ENCODE measurements at places on chromosomes 11 and 22. TPM values are rescaled to one million over a fixed set of nuclear protein-coding genes. Genes with fewer than 3 reads are reported as not detected.

DNA sequence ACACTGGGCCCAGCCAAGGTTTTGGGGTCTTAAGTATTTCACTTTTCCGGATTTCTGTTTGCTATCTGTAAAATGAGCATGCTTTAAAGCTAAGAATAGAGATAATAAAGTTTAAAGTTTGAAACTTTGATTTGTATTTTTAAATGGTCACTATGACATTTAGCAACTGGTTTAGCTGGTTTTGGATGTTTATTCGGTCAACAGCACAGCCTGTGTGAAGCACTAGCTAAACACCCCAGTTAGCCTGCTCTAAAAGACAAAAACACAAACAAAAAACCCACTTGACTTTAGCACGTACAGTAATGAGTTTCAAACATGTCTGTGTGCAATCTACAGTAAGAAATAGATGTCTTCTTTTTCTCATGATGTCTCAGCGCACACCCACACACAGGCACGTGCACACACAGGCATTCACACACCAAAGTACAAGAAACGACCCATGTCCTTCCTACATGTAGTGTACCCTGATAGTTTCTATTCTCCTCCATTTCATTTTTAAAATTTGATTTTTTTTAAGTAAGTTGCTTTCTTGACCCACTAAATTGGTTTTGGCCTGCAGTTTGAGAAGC, 29.4 kb downstream of the SLC1A2 start:
- H3K36me3 ChIP-seq, result no peaks in the 10 kb centered on the region
- H3K4me3 ChIP-seq, result no peak overlapping the region
- DNase-seq, result no peak
- no peaks in the 10 kb centered on the region for H3K27me3 ChIP-seq
- no peaks in the 10 kb centered on the region for H3K4me1 ChIP-seq

- H3K4me3 ChIP-seq, result no peak overlapping the region
- peak; percentile 63 for DNase-seq
- peak overlapping the region; percentile 8 for H3K27ac ChIP-seq
- H3K4me1 ChIP-seq, result no peaks in the 10 kb centered on the region
These were observed 46.7 kb upstream of the PARVA start for GRCh38 chr11:12330485-12331231.

DNA sequence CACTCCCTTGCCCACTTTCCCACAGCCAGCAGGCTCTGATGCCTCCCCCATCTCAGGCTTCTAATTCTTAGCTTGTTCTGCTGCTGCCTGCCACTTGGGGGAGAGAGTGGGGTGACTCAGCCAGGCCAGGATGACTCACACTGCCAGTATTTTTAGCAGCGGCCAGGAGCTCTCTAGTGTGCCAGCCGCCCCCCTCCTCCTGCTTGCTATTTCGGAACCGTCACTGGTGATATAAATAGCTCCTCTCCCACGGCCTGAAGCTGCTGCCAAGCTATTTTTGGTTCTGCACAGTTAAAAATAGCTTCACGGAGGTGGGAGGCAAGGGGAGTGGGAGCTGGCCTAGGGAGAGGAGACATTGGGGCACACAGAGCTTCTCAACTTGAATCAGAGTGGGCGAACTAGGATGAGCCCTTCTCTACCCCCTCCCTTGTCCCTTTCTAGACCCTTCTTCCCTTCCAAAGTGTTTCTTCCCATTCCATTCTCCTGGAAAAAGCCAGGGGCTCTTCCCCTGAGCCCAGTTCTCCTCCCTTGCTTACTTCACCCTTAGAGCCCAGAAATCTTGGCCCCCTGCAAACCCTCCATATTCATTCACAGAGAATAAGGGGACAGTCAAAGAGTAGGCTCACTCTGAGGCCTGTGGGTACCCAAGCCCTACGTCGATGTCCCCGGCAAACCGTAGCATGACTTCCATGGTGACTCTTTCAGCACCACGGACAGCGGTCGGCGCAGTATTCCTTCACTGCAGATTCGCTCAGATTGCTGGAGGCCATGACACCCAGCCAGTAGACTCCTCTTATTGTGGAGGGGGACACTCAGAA, 2.5 kb upstream of the NPAS4 start:
- H3K4me1 ChIP-seq, result peaks cover 4% of the 10 kb centered on the region
- H3K27ac ChIP-seq, result no peak overlapping the region
- H3K27me3 ChIP-seq, result peaks cover 43% of the 10 kb centered on the region
- H3K4me3 ChIP-seq, result no peak overlapping the region
- DNase-seq, result peak; percentile 96

Gene XRRA1
- 7.2 TPM for total RNA-seq

GRCh38 chr11:2837651-2838050, 47.9 kb downstream of the CDKN1C start:
- H3K4me1 ChIP-seq, result no peaks in the 10 kb centered on the region
- no peak overlapping the region for H3K4me3 ChIP-seq
- DNase-seq, result no peak
- no peaks in the 10 kb centered on the region for H3K36me3 ChIP-seq
- H3K27me3 ChIP-seq, result no peaks in the 10 kb centered on the region
- H3K27ac ChIP-seq, result no peak overlapping the region

GRCh38 chr11:35290876-35291275, 128.5 kb downstream of the SLC1A2 start:
- DNase-seq, result no peak
- no peaks in the 10 kb centered on the region for H3K36me3 ChIP-seq
- no peak overlapping the region for H3K27ac ChIP-seq
- H3K4me1 ChIP-seq, result no peaks in the 10 kb centered on the region
- no peak overlapping the region for H3K4me3 ChIP-seq

DNA sequence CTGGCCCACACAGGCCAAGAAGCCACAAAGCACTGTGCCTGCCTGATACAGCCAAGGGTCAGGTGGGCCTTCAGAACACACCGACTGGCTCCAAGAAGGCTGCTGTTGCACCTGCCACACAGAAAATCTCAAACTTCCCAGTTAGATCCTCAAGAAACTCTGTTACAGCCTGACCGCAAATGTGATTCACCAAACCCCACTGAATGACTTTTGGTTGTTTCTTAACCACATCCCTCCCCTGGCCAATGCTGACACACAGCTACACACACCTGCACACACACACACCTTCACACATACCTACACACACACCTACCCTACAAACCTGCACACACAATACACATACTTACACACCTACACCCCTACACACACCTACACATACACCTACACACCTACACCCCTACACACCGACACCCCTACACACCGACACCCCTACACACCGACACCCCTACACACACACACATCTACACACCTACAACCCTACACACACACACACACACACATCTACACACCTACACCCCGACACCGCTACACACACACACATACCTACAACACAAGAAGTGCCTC, 31.5 kb downstream of the CDKN1C start:
- no peak overlapping the region for H3K27ac ChIP-seq
- no peaks in the 10 kb centered on the region for H3K4me1 ChIP-seq
- H3K4me3 ChIP-seq, result no peak overlapping the region
- no peaks in the 10 kb centered on the region for H3K36me3 ChIP-seq

Gene LGR4
- total RNA-seq, result 73.7 TPM

DNA sequence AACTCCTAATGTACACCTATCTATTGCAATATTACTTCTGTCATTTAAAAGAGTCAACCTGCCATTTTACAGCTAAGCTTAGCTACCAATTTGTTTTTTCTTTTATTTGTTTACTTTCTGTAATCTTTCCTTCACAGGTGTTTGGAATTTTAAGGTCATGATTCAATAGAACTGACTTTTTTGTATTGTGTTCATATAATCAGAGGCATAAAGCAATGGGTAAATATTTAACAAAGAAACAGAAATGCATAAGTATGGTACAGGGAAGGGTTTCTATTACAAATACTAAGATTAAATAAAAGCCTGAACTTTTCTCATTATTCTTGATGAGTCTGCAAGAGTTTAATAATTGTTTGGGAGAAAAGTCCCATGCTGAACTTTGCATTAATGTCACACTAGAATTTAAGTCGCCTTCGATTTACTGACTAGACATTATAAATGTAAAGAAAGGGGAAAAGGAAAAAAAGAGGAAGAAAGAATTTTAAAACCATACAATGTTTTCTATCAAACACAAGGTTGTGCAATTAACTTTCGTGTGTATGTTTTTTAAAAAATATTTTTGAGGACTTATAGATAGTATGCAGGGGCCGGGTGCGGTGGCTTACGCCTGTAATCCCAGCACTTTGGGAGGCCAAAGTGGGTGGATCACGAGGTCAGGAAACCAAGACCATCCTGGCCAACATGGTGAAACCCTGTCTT, 35.0 kb upstream of the HIPK3 start:
- no peak for DNase-seq
- H3K27me3 ChIP-seq, result no peaks in the 10 kb centered on the region
- H3K36me3 ChIP-seq, result no peaks in the 10 kb centered on the region
- H3K4me1 ChIP-seq, result no peaks in the 10 kb centered on the region
- no peak overlapping the region for H3K27ac ChIP-seq

Gene OR51B4
- total RNA-seq, result not detected

Gene ADORA2A
- total RNA-seq, result 4.7 TPM
